ENCODE measurements at places on chromosomes 4 and X. TPM values are rescaled to one million over a fixed set of nuclear protein-coding genes. Genes with fewer than 3 reads are reported as not detected.

DNA sequence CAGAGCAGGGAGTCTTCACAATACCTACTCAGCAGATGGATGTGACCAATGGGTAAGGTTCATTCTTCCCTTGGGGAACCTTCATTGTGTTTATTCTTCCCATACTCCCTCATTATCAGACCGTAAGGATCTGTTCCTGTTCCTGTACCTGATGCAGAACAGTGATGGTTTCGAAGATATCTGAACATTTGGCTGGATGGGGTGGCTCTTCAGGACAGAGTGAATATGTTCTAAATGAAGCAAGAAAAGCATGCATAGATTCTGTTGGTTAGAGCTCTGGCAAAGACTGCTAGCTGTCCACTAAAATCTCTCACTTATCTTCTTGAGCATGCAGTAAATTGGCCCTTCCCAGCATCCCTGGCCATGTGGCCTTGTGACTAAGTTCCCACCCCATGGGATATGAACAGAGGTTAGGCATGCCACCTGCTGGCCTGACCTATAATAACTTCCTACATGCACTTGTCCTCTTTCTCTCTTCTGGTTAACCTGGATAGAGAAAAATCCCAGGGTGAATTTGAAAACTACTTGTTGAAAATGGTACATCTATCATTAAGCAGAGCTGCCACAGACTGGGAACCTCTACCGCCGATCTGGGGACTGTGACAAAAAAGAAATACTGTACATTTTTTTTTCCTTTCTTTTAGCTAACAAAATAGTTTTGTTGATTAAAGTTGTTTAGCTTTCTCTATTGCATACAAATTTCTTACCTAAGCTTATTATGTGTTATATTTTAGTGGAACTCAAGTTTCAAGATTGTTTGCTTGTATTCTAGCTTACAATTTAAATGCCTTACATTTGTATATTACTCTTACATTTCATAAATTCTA is 60.0 kb upstream of the BANK1 start:
- peak; percentile 76 for DNase-seq

GRCh38 chr4:128636906-128637305 is 172.6 kb upstream of the JADE1 start:
- DNase-seq, result no peak

The NSDHL gene
- 13.8 TPM for polyA plus RNA-seq

The DDX60 gene
- 19.6 TPM for polyA plus RNA-seq

Measured in small intestine (tissue), 16 donors.